ENCODE measurements at places on chromosomes 1 and 21.

- DNase-seq: no peak
Observed at GRCh38 chr1:87129606-87130005, 199.1 kb upstream of the LMO4 start.

GRCh38 chr1:166087734-166088571 is 78.8 kb downstream of the FAM78B start:
- no peak for DNase-seq

- no peak for DNase-seq
Observed at GRCh38 chr1:110768605-110769004, 93.9 kb upstream of the KCNA3 start.

- no peak for DNase-seq
Observed at GRCh38 chr1:227889863-227890405, 57.8 kb downstream of the WNT9A start.

GRCh38 chr1:112849425-112850033 is 106.5 kb downstream of the SLC16A1 start:
- DNase-seq: no peak

- DNase-seq: no peak
Observed at GRCh38 chr1:14522077-14522925, 76.2 kb upstream of the KAZN start.

- peak; percentile 78 for DNase-seq
Observed at GRCh38 chr1:160607011-160607671, 27.8 kb upstream of the CD84 start.

GRCh38 chr1:36524359-36525062 is 41.8 kb upstream of the CSF3R start:
- no peak for DNase-seq
